Activated CD8-positive, alpha-beta memory T cell treated with anti-CD3 and anti-CD28 coated beads for 1 hour (primary cell): ENCODE measurements at places on chromosomes 16 and 17.

- DNase-seq: no peak
Measured at GRCh38 chr17:77496831-77497577, 356.2 kb downstream of the SEC14L1 start.

- no peak for DNase-seq
Measured at GRCh38 chr16:81431554-81432353, 12.9 kb upstream of the CMIP start.

- no peak for DNase-seq
Measured at GRCh38 chr16:85190572-85190971, 78.3 kb upstream of the CIBAR2 start.

GRCh38 chr16:10610499-10611184, 30.2 kb upstream of the EMP2 start:
- no peak for DNase-seq

DNA sequence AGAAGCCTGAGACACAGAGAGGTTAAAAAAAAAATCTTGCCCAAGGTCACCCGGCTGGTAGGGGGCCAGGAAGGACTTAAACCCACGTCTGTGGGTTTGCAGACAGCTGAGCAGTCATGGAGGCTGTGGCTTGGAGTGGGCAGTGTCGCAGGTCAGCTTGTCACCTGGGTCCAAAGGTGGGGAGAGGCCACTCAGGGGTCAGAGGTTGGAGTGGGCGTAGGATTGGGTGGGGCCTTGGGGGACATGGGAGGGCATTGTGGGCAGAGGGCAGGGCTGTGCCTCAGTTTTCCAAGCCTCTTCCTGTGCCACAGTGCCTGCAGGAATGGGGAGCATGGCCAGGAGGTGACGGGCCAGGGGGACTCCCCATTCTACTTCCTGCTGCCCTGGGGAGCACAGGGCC, 2.0 kb upstream of the NDRG4 start:
- no peak for DNase-seq

- DNase-seq: no peak
Measured at GRCh38 chr17:46795379-46795952, 23.0 kb downstream of the WNT3 start.

GRCh38 chr17:37388266-37388665, 12.5 kb downstream of the C17orf78 start:
- DNase-seq: no peak

- no peak for DNase-seq
Measured at GRCh38 chr16:55240888-55241287, 83.1 kb upstream of the IRX6 start.

GRCh38 chr16:27305839-27306442, 7.8 kb upstream of the IL4R start:
- DNase-seq: no peak
